AG08396 (cell line): ENCODE measurements at places on chromosomes 7 and 10.

- DNase-seq: no peak
Measured at GRCh38 chr7:107924841-107925504, 34.0 kb downstream of the DLD start.

DNA sequence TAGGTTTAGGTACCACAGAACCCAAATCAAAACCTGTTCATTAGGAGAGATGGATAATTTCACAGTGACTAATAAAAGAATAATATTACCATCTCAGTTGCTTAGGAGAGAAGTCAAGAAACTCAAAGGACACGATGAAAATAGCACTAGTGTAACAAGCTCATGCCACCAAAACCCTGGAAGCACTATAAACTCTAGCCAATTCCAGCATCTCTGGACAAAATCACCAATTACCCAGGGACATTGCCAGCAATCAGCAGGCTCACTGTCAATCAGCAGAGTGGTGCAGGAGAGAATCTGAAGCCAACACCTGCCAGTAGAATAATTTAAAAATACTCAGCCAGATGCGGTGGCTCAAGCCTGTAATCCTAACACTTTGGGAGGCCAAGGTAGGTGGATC lies 88.9 kb downstream of the ARMH3 start:
- DNase-seq: no peak

- DNase-seq: no peak
Measured at GRCh38 chr10:59829024-59829423, 75.8 kb upstream of the MRLN start.

- DNase-seq: peak; percentile 89
Measured at GRCh38 chr10:13659887-13660550, 73.3 kb downstream of the PRPF18 start.

GRCh38 chr7:48130658-48131108 lies 40.6 kb upstream of the ABCA13 start:
- DNase-seq: peak; percentile 34

DNA sequence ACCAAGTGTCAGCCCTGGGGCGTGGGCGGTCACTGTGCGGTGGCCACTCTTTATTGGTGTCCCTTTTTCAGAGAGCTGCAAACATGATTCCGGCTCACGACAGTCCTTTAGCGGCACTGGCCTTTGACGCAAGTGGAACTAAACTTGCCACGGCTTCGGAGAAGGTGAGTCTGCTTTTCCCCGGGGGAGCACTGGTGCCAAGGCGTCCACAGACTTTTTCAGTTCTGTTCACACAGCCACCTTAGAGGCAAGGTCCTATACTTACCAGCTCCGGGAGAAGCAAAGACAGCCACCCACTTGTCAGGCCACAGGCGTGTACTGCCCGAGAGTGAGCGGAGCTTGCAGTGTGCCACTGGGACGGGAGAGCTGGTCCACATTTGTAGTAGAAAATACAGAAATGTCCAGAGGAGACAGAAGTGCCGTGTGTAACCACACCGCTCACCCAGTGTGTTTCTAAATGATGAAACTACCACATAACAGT lies 27.9 kb downstream of the WIPI2 start:
- no peak for DNase-seq
